ENCODE measurements at places on chromosomes 1 and 21.

DNA sequence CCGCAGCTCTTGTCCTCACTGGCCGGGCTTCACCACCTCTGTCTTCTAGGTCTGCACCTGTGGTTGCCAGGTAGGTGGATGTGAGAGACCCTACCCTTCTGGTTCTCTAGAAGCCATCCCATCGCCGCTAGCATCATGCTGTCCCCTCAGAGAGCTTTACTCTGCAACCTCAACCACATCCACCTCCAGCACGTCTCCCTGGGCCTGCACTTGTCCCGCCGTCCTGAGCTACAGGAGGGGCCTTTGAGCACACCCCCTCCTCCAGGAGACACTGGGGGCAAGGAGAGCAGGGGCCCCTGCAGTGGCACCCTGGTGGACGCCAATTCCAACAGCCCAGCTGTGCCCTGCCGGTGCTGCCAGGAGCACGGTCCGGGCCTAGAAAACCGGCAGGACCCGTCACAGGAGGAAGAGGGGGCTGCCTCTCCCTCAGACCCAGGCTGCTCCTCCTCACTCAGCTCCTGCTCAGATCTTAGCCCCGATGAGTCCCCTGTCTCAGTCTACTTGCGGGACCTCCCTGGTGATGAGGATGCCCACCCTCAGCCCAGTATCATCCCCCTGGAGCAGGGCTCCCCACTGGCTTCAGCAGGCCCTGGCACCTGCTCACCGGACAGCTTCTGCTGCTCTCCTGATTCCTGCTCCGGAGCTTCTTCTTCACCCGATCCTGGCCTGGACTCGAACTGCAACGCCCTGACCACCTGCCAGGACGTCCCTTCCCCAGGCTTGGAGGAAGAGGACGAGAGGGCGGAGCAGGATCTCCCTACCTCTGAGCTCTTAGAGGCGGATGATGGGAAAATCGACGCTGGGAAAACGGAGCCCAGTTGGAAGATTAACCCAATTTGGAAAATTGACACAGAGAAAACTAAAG is 1.2 kb downstream of the RUSC1 start:
- no peak for DNase-seq

DNA sequence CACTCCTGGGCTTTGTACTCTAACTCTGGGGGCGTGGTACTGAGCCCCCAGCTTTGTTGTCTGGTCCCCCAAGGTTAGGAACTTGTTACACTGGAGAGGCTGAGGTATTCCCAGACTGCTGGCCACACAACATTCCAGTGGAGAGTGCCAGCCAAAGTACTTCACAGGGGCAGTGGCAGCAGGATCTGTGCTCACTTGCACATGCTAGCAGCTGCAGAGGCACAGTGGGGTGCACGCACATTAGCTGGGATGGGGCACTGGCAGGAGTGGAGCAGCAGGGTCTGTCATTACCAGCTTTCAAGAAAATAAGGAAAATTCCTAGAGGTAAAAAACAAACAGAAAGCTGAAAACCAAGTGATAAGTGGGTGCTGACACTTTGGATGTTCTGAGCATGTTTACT is 31.0 kb downstream of the ZNF691 start:
- no peak for DNase-seq

DNA sequence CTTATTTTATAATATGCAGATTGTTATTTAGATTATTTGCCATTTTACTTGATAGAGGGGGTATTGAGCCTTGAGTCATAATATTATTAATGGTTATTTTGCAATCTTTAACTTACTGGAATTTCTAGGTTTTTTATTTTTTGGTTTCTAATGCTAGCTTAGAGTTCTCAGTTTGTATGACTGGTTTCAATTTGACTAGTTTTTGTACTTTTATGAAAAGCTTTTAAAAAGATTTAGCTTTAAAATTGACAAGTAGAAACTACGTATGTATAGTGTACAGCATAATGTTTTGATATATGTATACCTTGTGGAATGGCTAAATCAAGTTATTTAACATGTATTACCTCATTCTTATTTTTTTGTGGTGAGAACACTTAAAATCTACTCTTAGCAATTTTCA is 41.5 kb downstream of the CEP350 start:
- DNase-seq = no peak

GRCh38 chr1:245270972-245271371 is 116.2 kb downstream of the KIF26B start:
- no peak for DNase-seq

GRCh38 chr1:92795166-92795565 is 10.3 kb upstream of the EVI5 start:
- DNase-seq = no peak

DNA sequence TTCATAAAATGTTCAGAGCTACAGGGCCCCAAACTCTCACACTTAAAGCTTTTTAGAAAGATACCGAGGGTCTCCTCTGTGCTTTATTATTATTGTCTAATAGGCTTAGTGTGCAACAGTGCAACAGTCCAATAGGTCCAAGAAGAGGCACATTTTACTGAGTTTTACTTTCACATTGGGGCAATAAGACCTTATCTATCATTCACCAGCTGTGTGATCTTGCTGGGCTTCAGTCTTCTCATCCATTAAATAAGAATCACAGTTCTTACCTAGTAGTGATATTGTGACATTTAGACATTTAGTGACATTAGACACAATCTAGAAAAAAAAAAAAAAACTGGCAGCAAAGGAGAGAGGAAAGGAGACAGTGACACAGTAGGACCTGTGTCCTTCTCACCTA is 175.8 kb upstream of the NFIA start:
- no peak for DNase-seq

DNA sequence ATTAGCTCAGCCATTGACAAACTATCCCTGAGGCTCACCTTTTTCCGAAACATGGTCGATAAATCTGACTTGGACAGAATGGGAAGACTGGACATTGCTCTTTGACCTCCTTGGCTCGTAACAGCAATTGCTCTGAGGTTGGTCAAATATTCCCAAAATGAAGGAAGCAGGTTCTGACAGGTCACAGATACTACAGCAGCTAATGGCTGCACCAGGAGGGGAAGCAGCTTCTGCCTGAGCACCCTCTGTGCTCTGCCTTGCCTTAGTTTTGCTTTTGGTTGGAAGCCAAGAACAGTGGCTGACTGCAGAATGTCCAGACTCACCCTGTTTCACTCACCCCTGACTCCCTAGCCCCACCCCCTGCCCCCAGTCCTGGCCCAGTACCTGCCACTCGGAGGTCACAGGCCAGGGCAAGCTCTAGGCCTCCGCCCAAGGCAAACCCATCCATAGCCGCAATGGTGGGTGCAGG is 15.4 kb downstream of the ECHDC2 start:
- DNase-seq = no peak

DNA sequence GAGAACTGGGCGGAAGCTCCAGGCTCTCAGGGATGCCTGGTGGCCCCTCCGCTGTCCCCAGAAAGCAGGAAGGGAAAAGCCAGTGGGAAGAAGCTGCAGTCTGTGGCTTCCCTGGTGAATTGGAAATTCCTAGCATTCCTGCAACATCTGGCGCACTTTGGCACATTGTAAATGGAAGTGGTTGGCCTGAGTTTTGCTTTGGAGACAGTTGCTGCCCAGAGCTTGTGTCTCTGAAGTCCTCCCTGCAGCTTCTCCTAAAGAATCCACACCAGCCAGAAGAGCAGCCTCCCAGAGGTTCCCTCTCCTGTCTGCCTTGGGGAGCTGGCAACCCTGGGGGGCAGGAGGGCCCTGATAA is 48.2 kb downstream of the ARHGEF10L start:
- DNase-seq = peak; percentile 81

GRCh38 chr1:163797816-163798215 is 476.1 kb downstream of the NUF2 start:
- DNase-seq = no peak

DNA sequence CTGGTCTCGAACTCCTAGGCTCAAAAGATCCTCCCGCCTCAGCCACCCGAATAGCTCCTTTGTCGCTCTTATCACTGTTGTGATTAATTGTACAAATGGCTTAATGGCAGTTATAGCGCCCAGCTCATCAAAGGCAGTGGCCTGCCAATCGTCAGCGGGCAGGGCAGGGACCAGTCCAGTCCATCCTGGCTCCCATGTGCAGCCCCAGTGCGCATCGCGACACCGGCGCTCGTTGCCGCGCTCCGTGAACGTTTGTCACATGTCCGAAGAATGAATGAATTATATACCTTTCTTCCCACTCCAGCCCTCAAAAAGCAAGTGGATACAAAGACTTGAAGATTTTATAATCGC is 18.4 kb downstream of the MTX1 start:
- DNase-seq = no peak

All from HS-5 (cell line).